HS-5 (cell line): ENCODE measurements at places on chromosomes 4 and X.

DNA sequence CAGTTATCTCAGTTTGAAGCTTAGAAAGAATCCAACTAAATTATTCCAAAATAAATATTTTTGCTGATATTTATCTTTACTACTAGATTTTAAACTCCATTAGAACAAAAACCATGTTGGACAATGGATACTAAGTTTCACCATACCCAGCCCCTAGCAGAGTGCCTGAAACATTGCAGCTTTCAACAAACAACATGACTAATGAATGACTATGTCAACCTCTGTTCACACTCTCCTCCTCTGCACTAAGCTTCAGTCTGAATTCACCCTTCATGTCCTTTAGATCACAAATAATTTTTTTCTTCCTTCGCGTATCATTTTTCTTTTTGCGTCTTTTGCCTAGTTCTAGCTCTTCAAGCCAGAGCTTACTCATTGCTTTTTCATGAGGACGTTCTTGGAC, 315.2 kb downstream of the PCDH10 start:
- no peak for DNase-seq

- DNase-seq = no peak
These were observed 3.2 kb downstream of the FGF13 start for GRCh38 chrX:138708268-138708667.

GRCh38 chr4:187294861-187295260, 571.2 kb upstream of the FAT1 start:
- peak; percentile 40 for DNase-seq

GRCh38 chr4:16457944-16458343, 231.7 kb upstream of the TAPT1 start:
- peak; percentile 8 for DNase-seq

- no peak for DNase-seq
These were observed 347.4 kb upstream of the MAGEB2 start for GRCh38 chrX:29867971-29868370.

- DNase-seq = no peak
These were observed 23.3 kb upstream of the LNX1 start for GRCh38 chr4:53614591-53614990.

- DNase-seq = no peak
These were observed 157.7 kb downstream of the PAPSS1 start for GRCh38 chr4:107562316-107562715.

DNA sequence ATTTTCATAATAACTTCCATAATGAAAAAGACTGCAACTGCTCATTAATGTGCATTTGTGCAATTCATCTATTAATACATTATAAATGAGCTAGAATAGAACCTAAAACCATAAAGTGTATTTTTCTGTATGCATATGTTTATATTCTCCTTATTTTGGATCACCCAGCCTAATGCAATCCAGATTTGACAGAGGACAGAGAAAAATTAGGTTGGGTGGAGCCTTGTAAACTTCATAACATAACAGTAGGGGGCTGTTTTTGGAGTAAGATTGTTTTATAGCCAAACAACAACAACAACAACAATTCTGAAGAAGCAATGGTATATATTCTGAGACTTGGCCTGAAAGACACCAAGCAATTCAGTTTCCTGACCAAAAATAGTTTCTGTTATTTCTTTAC, 615.3 kb upstream of the SLIT2 start:
- no peak for DNase-seq

- peak; percentile 16 for DNase-seq
These were observed 59.9 kb downstream of the GSPT2 start for GRCh38 chrX:51802917-51803688.

DNA sequence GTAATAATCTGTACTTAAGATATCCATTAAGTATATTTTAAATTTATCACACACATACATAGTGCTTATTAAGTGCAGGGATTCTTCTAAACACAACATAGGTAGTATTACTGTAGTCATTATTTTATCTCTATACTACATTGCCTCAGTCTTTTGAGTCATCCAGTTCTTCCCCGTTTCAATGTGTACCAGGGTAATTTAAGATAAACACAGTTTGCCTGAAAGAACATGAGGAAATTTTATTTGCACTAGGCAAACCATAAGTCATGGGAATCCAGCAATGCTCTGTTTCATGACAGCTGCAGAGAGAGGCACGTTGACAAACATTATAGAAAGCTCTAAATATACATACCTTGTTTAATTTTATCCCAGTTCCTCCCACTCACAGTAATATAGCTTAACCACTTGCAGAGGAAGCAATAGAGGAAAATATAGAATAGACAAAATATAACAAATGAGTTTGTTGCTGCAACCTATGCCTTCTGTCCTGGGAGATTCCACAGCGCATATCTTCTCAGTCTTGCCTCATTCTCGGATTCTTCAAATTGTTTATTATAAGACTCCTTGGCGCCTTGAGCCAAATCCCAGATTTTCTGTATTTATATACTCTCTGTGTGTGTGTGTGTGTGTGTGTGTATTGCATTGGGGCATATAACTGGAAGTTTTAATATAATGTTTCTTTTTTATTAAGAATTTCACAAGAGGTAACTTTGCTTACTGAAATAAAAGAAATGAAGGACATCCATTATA, 258.6 kb downstream of the FAM133A start:
- DNase-seq = no peak

DNA sequence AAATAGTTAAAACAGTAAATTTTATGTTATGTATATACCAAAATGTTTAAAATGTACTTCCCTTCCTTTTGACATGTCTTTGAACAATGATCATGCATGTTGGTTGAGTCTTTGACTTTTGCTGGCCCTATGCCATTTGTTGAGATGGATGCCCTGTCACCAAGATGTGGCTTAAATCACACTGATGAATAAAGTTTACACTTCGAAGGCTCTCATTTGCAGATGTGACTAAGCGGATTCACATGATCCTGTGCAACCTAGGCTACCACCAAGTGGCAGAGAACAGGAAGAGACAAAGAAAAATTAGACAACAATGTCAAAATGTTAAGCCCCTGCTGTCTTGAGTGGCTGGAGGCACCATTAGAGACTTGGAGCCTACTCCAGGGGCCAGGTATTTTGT, 139.9 kb downstream of the RAB28 start:
- no peak for DNase-seq

- no peak for DNase-seq
These were observed 84.0 kb downstream of the RBPJ start for GRCh38 chr4:26404743-26405206.

DNA sequence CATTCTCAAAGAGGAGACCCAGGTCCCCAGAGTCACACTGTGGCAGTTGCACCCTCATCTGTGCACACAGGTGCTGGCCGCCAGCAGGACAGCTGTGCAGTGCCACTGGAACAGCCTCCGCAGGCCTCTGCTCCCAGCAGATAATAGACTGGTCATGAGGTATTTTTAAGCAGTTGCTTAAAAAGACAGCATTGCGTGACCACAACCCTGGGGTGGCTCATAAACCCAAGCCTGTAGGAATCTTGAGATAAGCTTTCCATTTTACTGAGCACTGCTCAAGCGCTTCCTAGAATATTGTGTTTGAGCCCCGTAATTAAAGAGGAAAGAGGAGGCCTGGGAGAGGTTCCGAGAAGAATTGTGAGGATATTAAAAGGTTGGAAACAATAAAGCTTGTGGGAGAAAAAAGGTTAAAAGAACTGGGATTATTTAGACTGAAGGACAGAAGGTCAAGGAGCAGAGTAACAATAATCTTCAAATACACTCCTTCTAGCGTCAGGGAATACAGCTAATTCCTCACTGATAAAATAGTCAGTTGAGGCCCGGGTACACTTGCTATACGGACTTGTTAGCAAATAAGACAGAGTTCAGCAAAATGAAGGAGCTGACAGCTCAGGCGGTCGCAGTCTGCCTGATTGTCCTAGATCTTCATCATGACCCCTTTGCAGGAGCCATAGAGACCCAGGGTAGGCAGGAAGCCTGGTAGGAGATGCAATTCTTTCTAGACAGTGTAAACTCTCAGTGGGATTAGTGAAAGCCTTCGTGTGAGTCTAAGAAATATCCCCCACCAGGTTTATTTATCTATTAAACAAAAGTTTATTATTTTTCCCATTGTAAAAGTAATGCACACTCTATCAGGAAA, 86.2 kb upstream of the KIT start:
- no peak for DNase-seq

DNA sequence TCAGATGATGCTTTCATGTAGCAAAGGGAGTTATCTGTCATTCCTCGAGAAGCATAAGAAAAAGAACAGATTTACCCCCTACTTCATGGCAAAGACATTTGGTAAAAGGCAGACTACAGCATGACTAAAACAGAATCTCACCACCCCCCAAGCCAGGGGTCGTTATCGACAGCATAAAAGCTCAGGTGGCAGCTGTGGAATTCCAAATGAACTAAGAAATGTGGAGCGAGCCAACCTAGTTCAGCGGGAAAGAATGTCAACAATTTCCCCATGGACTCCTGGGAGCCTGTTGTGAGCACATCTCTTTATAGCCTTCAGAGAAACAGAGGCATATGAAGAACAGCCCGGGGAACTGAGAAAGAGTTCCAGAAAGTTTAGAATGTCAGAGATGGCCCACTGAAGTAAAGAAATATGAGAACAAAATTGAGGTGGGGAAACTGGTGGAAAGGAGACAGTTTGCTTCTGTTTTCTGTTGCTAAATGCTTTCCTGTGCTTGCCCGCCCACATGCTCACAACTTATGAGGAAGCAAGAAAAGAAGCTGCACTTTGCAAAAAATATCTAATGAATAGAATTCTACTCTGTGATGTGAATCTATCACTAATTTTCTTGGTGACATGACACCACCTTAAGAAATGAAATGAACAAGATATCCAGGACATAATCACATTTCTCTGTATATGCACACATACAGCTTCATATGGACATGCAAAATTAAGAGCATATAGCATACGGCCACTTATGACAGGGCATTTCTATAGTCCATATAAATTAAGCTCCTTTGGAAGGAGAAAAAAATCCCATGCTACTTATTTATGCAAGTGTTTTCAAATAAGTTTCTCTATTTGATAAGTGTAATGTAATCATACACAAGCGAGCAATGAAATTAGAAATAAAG, 135.3 kb upstream of the MID1 start:
- no peak for DNase-seq

- DNase-seq = no peak
These were observed 42.8 kb downstream of the HTT-AS start for GRCh38 chr4:3031357-3032082.

DNA sequence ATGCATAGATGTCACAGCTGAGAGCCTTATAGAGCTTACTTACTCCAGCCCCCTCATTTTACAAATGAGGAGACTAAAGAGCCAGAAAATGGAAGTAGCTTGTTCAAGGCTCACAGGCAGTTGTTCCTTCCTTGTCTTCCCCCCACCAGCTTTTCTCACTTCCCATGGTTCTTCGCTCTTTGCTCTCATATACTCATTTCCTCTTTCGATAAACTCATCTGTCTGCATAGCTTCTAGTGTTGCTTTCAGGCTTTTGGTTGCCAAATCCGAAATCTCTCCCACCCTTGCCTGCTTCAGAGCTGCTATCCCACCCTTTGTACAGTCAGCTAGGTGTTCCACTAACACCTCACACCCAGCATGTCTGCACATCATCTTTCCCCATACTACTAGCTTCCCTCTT, 25.0 kb upstream of the GJB1 start:
- DNase-seq = no peak

DNA sequence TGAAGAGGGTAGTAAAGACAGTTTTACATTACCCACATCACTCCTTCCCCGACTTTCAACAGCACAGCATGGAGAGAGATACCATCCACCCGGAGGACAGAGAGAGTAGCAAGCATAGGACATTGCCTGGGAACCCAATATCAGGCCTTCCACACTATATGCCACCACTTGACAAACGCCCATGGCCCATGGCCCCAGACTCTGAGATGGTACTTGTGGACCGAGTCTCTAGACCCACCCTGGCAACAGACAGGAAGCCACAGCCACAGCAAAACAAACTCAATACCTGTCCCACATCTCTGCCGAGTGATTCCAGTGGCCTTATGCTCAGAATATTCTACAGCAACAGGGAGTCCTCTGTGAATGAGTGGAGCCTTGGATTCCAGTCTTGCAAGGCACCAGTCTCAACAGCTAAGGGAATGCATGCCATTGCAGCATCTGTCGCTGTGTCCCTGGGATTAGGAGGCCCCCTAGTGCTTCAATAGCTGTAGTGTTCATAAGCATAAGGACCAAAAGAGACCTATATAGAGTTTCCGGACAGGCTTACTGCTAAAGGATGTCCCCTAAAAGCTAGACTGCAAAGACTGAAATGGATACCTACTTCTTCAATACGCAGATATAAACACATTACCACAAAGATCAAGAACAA, 14.7 kb upstream of the CT55 start:
- peak; percentile 2 for DNase-seq

DNA sequence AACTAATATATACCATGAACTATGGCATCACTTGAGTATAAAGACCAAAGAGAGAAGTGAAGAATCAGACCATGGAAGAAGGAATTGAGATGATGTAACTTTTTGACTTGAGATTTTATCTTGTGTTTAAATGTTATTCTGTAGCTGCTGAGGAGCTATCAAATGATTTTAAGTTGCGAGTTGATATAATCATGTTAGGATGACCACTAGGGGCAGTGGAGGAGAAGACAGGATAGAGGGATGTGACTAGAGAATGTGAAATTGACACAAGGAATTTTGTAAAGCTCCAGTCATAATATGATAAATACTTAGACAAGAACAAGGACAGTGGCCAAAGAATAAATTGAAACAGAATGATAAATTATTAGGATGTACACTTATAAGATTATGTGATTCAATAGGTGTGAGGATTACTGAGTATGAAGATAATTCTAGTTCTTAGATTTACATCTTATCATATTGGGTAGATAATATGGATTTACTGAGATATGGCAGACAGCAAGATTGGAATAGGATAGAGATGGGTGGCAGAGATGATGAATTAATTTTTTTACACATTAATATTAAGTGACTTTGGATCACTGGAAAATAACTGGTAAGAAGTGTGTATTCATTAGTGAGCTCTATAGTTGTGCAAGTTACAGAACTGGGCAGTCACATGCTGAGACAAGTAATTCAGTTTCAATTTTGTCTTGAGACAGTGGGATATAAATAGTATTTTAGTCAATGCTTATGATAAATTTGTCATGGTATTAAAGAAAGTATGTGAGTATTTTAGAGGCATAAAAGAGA, 816.0 kb upstream of the PCDH10 start:
- no peak for DNase-seq

DNA sequence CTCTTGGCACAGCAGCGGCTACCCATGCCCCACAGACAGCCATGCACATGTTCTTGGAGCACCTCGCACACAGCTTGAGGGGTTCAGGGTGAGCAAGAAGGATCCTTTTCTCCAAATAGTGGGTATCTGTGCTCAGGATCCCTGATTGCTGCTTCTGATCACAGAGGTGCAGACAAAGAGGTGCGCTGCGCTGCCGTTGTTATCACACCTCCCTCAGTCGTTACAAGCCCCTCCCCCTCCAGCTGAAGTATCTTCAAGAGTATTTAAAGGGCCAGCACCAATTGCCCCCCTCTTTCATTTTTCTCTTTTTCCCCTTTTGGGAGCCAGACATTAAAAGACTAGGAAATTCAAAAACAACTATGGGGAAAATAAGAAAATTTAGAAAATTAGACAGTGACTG, 44.3 kb downstream of the NELFA start:
- no peak for DNase-seq

- DNase-seq = no peak
These were observed 57.8 kb downstream of the APBB2 start for GRCh38 chr4:41156574-41156973.
